Activated naive CD4-positive, alpha-beta T cell treated with anti-CD3 and anti-CD28 coated beads, Interleukin-2, amount 50 U/mL, for 16 hours (primary cell): ENCODE measurements at places on chromosomes 12 and 14.

- no peak for DNase-seq
Measured at GRCh38 chr14:96895658-96896271, 98.6 kb downstream of the VRK1 start.

DNA sequence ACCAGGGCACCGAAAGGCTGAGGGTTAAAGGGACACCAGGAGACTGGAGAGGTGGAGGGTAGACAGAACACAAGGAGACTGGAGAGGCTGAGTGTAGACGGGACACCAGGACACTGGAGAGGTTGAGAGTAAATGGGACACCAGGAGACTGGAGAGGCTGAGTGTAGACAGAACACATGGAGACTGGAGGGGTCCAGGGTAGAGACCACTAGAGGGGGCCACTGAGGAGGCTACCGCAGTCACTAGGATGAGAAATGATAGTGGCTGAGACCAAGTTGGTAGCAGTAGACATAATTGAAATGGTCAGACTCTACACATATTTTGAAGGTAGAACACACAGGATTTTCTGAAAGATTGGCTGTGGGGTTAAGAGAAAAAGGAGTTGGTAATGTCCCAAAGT lies 68.2 kb downstream of the PAH start:
- no peak for DNase-seq

- no peak for DNase-seq
Measured at GRCh38 chr12:131473261-131473660, 237.6 kb upstream of the SFSWAP start.

DNA sequence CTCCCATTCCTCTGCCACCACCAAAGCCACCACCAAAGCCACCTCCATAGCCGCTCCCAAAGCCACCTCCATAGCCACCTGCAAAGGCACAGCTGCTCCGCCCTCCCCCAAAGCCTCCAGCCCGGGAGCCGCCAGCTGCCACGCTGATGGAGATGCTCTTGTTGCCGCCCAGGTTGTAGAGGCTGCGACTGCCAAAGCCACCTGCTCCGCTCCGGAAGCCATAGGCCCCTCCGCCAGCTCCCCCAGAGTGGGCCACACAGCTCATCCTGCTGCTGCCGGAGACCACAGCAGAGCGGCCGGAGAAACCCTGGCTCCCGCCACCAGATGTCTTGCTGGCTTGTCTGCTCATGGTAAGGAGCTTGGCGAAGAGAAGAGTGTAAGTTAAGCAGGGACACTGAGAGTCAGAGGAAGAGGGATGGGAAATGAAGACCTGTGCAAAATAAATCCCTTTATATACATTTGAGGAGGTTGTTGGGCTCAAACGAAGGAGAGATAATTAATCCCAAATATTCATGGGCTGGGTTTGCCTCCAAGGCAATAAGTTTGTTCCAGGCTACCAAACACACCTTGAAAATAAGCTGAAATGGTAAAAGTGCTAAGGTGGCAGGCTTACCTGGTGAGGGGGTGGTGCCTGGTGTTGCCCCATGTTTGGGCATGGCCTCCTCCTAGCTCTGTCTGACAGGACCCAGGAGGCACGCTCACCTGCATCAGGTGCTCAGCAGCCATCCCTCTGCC lies at the start of gene KRT3:
TSS of gene KRT3 (minus strand) at position 424 of the 735 bp plus-strand sequence. CDS start at position 349, 75 bp downstream.
- DNase-seq = no peak

- no peak for DNase-seq
Measured at GRCh38 chr14:34247605-34248004, 214.4 kb downstream of the SPTSSA start.

- DNase-seq = no peak
Measured at GRCh38 chr14:91202234-91202974, 42.1 kb downstream of the GPR68 start.

GRCh38 chr12:42217656-42218055 lies 20.4 kb downstream of the YAF2 start:
- DNase-seq = no peak

- no peak for DNase-seq
Measured at GRCh38 chr12:8449355-8449859, 6.4 kb upstream of the CLEC6A start.

DNA sequence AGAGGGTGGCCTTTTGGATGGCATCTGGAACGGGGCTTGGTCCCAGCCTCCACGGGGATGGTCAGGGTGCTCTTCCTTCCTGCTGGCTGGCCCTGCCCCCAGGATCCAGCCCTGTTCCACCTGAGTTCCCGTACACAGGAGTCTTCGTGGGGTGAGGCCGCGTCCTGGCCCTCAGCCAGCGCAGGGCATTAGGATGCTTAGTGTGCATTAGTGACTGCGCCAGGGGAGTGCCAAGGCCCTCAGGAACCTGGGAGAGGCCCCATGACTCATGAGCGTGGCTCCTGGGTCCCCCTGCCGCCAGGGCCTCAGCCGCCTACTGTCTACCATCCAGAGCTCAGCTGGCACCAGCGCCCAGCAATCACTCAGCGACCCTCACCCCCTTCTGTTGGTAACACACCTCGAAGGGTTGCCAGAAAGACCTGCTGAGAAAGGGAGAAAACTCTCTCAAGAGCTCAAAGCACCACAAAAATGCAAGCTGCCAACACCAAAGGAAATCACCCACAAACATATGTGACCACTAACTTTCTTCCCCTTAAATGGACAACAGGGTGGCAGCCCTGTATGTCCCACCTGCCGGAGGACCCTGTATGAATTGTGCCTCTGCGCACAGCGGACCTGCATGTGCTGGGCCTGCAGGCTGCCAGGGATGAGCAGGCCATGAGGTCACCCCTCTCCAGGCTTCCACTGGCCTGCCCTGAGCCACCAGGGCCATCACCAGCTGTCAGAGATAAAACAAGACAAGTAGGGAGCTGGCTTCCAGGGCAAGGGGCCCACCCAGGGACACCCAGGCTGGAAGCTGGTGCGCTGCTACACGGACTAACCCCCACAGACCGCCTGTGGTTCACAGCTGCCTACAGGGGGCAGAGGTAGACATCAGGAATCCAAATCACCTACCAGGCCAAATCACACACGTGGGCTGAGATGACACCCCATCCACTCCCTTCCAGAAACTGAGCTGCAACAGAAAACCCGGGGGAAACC lies 28.7 kb downstream of the CCDC85C start:
- no peak for DNase-seq

DNA sequence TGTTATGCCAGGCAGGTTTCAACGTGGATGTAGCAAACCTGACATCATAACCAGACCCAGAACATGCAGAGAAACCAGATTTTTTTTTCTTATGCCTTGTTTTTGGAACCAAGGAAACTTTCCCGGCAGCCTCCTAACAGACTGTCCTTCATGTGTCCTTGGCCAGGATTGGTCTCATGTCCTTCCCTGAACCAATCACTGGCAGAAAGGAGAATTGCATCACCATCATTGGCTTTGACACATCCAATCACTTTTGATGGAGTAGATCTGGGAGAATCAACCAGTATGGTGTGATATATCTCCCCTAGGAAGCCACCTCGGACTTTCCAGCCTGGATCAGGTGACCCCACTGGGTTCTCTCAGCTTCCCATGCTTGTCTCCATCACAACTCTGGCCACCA lies 25.6 kb upstream of the WSCD2 start:
- DNase-seq = no peak
